ENCODE measurements at places on chromosomes 3 and 15. TPM values are rescaled to one million over a fixed set of nuclear protein-coding genes. Genes with fewer than 3 reads are reported as not detected.
A peak's percentile ranks its signal among the peaks of the same experiment; 100 is the strongest.

- H3K27me3 ChIP-seq, result peaks cover 10% of the 10 kb centered on the region
- DNase-seq, result no peak
- H3K4me1 ChIP-seq, result peaks cover 5% of the 10 kb centered on the region
- no peaks in the 10 kb centered on the region for H3K36me3 ChIP-seq
Measured at GRCh38 chr3:53629402-53629723, 135.0 kb downstream of the CACNA1D start.

- H3K4me1 ChIP-seq, result peaks cover 14% of the 10 kb centered on the region
- no peak overlapping the region for H3K27ac ChIP-seq
- peak overlapping the region; percentile 71 for H3K4me3 ChIP-seq
- DNase-seq, result no peak
Measured at GRCh38 chr3:52769786-52770455, 819 bp downstream of the NEK4 start.

DNA sequence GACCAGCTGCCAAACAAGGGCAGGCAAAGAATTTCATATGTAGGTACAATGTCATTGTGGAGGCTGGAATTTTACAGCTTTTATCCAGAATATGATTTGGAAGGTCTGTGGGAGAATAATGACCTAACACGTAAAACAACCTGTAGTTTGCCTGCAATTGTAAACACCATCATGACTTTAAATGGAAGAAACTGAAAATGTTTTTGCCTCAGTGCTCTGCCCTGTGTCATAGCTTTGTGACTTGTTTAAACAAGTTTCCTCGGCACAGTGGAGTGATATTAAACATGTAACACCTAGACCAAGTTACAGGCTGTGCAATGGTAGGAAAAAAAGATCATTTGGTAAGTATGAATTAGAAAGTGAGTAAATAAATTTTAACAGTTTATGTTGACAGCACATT is 171.6 kb upstream of the MBNL1 start:
- no peak overlapping the region for H3K27ac ChIP-seq
- H3K27me3 ChIP-seq, result no peaks in the 10 kb centered on the region
- no peak overlapping the region for H3K4me3 ChIP-seq
- no peak for DNase-seq

- no peak overlapping the region for H3K27ac ChIP-seq
- DNase-seq, result no peak
- peaks cover 65% of the 10 kb centered on the region for H3K27me3 ChIP-seq
- no peaks in the 10 kb centered on the region for H3K36me3 ChIP-seq
- H3K4me1 ChIP-seq, result peaks cover 19% of the 10 kb centered on the region
Measured at GRCh38 chr3:129974833-129975704, 549 bp downstream of the TRH start.

The CFAP92 gene
- total RNA-seq, result 1.7 TPM

- no peaks in the 10 kb centered on the region for H3K27me3 ChIP-seq
- no peak for DNase-seq
- no peak overlapping the region for H3K27ac ChIP-seq
- H3K4me3 ChIP-seq, result no peak overlapping the region
- H3K4me1 ChIP-seq, result no peaks in the 10 kb centered on the region
Measured at GRCh38 chr3:164209363-164209762, 868.9 kb downstream of the SI start.

DNA sequence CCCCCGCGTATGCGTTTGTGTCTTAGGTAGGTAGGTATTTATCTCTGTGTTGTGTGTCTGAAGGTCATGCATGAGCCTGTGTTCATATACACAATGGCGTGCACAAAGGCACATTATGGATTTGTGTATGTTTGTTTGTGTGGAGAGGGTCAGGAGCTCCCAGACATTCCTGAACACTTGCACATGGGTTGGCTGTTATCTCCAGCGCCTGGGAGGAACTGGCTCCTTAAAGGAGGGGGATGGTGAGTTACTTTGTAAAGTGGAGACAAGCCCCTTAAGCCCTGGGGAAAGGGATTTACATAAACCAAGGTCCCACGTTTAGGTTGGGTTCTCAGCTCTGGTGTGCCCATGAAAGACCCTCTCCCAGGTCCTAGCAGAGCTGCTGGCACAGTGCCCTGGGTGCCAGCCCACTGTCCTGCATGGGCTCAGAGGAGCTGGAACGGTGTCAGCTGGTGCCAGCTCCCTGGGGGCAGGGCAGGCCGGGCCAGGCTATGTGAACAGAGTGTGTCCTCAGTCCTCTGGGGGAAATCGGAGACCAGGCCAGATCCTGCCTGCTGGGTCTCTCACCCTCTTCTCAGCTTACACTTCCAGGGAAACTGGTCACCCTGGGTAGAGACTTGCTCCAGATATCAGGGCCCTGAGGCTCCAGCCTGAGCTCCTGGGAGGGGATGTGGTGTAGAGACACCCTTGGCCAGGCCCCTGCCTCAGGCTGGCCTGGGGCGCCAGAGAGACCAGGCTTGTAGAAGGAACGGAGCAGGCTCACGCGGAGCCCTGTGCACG is 25.1 kb downstream of the SNX33 start:
- DNase-seq, result no peak
- peaks cover 56% of the 10 kb centered on the region for H3K4me1 ChIP-seq
- H3K27ac ChIP-seq, result peak overlapping the region; percentile 65
- H3K27me3 ChIP-seq, result no peaks in the 10 kb centered on the region

DNA sequence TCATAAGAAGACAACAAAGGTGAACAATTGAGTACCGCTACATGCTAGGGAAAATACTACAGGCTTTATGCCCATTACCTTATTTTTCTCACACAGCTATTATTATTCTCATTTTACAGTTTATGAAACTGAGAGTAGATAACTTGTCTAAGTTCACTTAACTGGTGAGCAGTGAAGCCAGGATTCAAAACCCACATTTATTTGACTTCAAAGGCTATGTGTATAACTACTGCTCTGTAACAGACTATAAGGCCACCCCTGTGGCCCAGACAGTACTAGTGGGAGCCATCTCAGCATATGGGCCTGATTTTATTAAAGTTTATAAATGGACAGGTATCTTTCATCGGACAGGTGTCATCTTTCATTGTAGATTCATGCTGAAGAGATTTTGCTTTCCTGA is 14.4 kb upstream of the BBX start:
- H3K36me3 ChIP-seq, result no peaks in the 10 kb centered on the region
- no peak for DNase-seq
- no peaks in the 10 kb centered on the region for H3K27me3 ChIP-seq
- H3K27ac ChIP-seq, result no peak overlapping the region
- no peaks in the 10 kb centered on the region for H3K4me1 ChIP-seq

- no peak overlapping the region for H3K4me3 ChIP-seq
- no peak overlapping the region for H3K27ac ChIP-seq
- peaks cover 4% of the 10 kb centered on the region for H3K27me3 ChIP-seq
- no peak for DNase-seq
- H3K4me1 ChIP-seq, result peaks cover 16% of the 10 kb centered on the region
Measured at GRCh38 chr3:64031540-64032508, 8.5 kb upstream of the PSMD6 start.

GRCh38 chr15:42084465-42085235 is 9.7 kb downstream of the PLA2G4D start:
- DNase-seq, result no peak
- H3K27ac ChIP-seq, result no peak overlapping the region
- H3K4me3 ChIP-seq, result no peak overlapping the region
- peaks cover 6% of the 10 kb centered on the region for H3K27me3 ChIP-seq
- H3K4me1 ChIP-seq, result peaks cover 9% of the 10 kb centered on the region

- DNase-seq, result no peak
- H3K27ac ChIP-seq, result peak overlapping the region; percentile 81
- peaks cover 45% of the 10 kb centered on the region for H3K27me3 ChIP-seq
- peaks cover 63% of the 10 kb centered on the region for H3K4me1 ChIP-seq
- H3K36me3 ChIP-seq, result no peaks in the 10 kb centered on the region
- peak overlapping the region; percentile 97 for H3K4me3 ChIP-seq
Measured at GRCh38 chr15:63044077-63044644, 1.6 kb downstream of the TPM1 start.

The GPR149 gene
- 0.25 TPM for total RNA-seq

The IL5RA gene
- not detected for total RNA-seq

- no peaks in the 10 kb centered on the region for H3K27me3 ChIP-seq
- H3K4me3 ChIP-seq, result no peak overlapping the region
- no peak for DNase-seq
- no peaks in the 10 kb centered on the region for H3K36me3 ChIP-seq
- H3K27ac ChIP-seq, result no peak overlapping the region
- H3K4me1 ChIP-seq, result peaks cover 13% of the 10 kb centered on the region
Measured at GRCh38 chr15:101159096-101159935, 92.5 kb downstream of the CHSY1 start.

GRCh38 chr3:134038071-134038491 is 8.4 kb upstream of the SLCO2A1 start:
- DNase-seq, result no peak
- H3K27ac ChIP-seq, result no peak overlapping the region
- H3K27me3 ChIP-seq, result no peaks in the 10 kb centered on the region
- H3K4me1 ChIP-seq, result no peaks in the 10 kb centered on the region
- no peaks in the 10 kb centered on the region for H3K36me3 ChIP-seq
- no peak overlapping the region for H3K4me3 ChIP-seq

DNA sequence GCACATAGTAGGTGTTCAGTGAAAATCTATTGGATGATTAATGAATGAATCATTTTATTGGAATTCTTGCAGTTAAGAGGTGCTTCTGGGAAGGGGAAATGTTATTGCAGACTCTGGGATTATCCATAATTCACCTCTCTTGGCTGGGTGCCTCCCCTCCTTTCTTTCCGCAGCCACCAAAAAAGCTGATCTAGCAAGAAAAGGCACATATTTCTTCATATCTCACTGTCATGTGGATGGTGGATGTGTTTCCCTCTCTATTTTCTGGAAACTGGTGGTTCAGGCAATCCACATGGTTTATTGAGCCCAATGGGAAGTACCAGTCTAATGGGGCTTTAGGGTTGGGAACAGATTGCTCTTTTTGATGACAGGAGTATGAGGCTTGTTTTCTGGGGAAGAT is 151.1 kb upstream of the ROPN1 start:
- H3K4me3 ChIP-seq, result no peak overlapping the region
- H3K4me1 ChIP-seq, result no peaks in the 10 kb centered on the region
- H3K27me3 ChIP-seq, result no peaks in the 10 kb centered on the region
- H3K36me3 ChIP-seq, result no peaks in the 10 kb centered on the region
- no peak for DNase-seq

DNA sequence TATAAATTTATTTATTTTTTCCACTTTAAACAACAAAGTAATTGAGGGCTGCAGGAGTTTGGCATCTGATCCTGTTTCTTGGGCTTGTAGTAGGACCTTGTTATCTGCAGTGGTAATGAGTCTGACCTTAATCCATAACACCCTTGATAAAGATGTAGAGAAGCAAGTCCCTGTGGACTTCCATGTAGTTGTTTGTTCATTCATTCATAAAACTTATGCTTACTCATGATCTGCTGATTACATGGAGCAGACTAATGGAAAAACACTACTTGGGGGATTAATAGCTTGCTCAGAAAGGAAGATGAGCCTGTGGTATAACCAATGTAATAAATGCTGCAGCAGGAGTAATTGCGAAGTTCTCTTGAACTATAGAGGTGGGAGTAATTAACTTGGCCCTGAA is 271.5 kb upstream of the TBL1XR1 start:
- peak overlapping the region; percentile 7 for H3K27ac ChIP-seq
- H3K27me3 ChIP-seq, result no peaks in the 10 kb centered on the region
- peaks cover 20% of the 10 kb centered on the region for H3K4me1 ChIP-seq
- H3K36me3 ChIP-seq, result no peaks in the 10 kb centered on the region

GRCh38 chr15:43516801-43517353 is 531 bp upstream of the MAP1A start:
- peak overlapping the region; percentile 74 for H3K27ac ChIP-seq
- H3K4me3 ChIP-seq, result peak overlapping the region; percentile 45
- no peak for DNase-seq
- H3K27me3 ChIP-seq, result peaks cover 3% of the 10 kb centered on the region
- H3K36me3 ChIP-seq, result peaks cover 7% of the 10 kb centered on the region
- peaks cover 47% of the 10 kb centered on the region for H3K4me1 ChIP-seq

GRCh38 chr15:56031402-56031801 is 38.0 kb upstream of the NEDD4 start:
- H3K27me3 ChIP-seq, result no peaks in the 10 kb centered on the region
- no peaks in the 10 kb centered on the region for H3K36me3 ChIP-seq
- H3K4me3 ChIP-seq, result no peak overlapping the region

The ZNF385D gene
- total RNA-seq, result 0.86 TPM

The FAM81A gene
- 2.2 TPM for total RNA-seq

DNA sequence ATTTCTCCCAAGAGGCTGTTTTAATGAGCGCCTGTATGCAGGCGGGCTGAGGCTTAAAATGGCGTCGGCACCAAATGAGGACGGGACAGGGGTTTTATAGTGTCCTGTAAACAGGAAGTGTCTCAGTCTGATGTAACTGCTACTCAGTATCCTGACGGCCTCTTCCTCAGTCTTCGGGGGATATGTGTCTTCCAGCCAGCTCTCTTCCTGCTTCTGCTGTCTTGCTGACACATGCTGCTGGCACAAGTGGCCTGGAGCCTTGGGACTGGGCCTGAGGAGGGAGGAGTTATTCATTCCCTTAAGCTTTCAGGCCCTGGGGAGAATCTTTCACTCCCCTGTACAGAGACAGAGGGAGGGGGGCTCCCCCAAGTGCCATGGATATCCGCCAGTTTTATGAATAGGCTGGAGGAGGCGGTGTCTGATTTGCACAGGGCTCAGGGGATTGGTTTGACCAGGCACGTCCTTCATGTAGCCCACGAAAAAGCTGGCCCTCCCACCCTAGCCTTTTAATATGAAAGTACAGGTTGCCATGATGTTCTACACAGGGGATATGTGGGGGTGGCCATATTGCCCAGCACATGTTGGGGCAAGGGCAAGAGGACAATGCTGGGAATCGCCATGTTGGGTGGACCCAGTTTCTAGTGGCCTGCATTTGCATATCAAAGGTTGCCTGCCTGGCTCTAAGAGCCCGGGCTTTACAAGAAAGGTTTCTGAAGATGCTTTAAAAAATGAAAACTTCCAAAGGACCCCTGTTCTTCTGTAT is 19.9 kb downstream of the NDUFB4 start:
- no peaks in the 10 kb centered on the region for H3K4me1 ChIP-seq
- H3K27ac ChIP-seq, result no peak overlapping the region
- H3K27me3 ChIP-seq, result no peaks in the 10 kb centered on the region
- no peak overlapping the region for H3K4me3 ChIP-seq
- peak; percentile 76 for DNase-seq
- H3K36me3 ChIP-seq, result no peaks in the 10 kb centered on the region

DNA sequence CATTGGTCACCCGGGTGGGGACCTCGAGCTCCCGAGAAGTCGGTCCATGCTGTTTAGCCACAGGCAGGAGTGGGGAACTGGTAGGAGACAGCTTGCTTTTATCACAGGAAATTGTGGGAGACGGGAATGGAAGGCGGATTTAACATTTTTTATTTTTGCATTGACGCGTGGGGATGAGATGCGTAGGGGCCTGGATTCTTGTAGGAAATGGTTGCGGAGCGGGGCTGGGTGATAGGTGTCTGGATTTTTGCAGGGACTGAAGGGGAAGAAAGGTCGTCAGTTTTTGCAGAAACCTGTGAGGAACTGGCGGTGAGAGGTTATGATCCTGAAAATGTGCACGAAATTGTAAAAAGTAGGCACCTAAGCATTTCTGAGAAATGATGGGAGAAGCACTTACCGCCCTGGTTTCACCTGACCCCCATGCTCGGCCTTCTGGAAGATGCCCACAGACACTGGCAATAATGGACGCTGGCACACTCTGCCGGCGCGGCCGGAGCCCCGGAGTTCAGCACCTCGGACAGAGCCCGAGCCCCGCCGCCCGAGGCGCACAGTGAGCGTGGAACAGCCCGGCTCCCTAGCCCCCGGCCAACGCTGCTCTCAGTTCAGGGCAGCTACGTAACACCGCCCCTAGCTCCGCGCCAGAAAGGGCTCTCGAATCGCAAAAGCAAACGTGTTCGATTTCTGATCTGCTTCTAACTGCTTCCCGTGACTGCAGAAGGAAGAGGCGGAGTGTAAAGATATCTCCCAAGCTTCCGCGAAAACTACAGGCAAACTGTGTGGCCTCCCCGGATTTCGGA is 928 bp downstream of the ANKRD34C start:
- H3K27ac ChIP-seq, result no peak overlapping the region
- peaks cover 7% of the 10 kb centered on the region for H3K4me1 ChIP-seq
- no peaks in the 10 kb centered on the region for H3K36me3 ChIP-seq
- peaks cover 77% of the 10 kb centered on the region for H3K27me3 ChIP-seq

All from suprapubic skin (tissue), 4 donors.